ENCODE measurements at places on chromosomes 4 and X. TPM values are rescaled to one million over a fixed set of nuclear protein-coding genes. Genes with fewer than 3 reads are reported as not detected.

DNA sequence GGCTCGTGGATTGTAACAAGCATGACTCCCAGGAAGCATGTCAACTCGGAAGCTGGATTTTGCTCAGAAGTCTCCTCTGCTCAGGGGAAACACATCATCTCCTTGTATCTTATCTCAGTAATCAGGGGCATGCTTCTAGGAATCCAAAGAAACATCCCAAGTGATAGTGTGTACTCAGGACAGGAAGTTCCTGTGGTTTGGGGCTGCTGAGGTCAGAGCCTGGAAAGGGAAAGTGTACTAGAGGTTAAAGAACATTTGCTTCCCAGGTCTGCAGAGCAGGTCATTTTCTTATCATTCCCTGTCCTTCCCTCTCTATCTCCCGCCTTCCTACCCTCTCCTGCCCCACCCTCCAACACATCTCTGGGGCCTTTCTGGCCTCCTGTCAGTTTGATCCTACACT is 38.8 kb downstream of the SLC34A2 start:
- DNase-seq = no peak

TNIP3 gene
- 0.39 TPM for total RNA-seq

ATRX gene
- total RNA-seq = 95.4 TPM

OTUD6A gene
- not detected for total RNA-seq

DNA sequence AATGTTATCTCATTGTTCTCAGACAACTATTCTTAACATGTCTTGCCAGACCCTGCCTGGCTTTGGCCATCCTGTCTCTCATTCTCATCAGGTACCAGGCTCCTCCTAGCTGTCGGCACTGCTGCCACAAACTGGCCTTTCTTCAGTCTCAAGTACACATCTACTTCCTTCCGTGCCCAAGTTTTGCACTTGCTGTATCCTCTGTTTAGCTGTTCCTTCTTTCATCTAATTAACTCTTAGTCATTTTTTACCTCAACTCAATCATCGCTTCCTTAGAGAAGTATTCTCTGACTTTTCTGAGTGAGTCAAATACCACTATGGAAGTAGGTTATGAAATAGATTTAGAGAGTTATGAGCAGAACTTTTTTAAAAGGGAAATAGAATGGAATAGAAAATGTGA is 19.7 kb downstream of the CXCL3 start:
- DNase-seq = no peak

SMC1A gene
- 22.9 TPM for total RNA-seq

- DNase-seq = no peak
Measured at GRCh38 chr4:122360754-122361153, 18.1 kb upstream of the ADAD1 start.

- no peak for DNase-seq
Measured at GRCh38 chr4:25347971-25348370, 29.1 kb upstream of the ANAPC4 start.

DNA sequence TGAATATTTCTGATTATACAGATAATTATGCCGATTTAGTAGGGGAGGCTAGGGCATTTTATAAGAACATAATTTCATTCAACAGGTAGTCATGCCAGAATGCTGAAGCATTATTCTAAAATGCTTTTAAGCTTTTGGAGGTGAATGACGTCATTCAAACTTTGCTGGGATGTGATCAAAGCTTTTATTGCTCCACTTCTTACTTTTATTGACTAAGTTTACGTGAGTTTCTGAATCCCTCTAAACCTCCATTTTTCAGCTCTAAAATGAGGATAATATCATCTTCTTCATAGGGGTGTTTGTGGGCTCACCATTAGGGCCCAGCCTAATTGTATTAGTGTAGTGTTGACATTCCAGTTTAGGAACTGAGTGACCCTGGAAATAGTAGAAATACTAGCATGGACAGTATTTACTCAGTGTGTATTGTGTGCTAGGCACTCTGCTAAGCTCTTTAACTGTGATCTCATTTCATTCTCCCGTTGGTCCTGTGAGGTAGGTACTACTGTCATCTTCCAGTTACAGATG is 3.0 kb downstream of the WWC2 start:
- no peak for DNase-seq

GRCh38 chrX:64195862-64196261 is 9.6 kb downstream of the AMER1 start:
- DNase-seq = no peak

KLHL4 gene
- total RNA-seq = 13.5 TPM

XAGE3 gene
- total RNA-seq = not detected

DNA sequence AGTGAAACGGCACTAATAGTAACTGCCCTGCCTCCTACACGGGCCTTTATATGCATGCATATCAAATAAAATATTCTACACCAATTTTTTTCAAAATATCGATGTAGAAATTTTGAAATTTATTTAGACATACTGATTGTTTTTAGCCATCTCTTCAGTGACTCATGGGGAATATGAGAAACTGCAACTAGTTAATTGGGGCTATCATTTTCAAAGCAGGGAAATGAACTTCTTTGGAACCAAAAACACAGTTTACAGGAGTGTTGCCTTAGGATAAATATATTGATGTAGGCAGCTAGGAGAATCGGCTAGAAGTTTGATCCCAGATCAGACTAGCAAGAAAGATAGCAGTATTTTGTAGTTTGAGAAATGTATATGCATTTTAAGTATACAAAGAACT is 1010.8 kb upstream of the AGA start:
- no peak for DNase-seq

DNA sequence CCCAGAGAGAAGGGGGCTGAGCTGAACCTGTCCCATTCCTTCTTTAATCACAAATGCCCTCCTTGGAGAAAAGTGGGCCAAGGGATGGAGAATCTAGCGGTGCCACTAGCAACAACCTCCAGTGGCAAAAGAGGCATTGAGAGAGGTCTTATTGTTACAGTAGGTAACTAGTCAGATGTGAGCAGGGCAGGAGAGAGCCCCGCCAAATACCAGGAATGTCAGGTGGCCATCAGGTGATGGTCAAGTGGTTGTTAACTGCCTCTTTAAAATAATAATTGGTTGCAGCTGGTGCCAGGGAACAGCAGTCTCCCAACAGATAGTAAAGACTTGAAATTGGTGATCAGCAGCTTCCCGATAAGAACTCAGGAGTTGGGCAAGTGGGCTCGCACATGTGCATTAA is 116.1 kb downstream of the EVC2 start:
- DNase-seq = no peak

GABRA4 gene
- 1.3 TPM for total RNA-seq

- DNase-seq = no peak
Measured at GRCh38 chr4:107319386-107319785, 283.3 kb upstream of the DKK2 start.

DNA sequence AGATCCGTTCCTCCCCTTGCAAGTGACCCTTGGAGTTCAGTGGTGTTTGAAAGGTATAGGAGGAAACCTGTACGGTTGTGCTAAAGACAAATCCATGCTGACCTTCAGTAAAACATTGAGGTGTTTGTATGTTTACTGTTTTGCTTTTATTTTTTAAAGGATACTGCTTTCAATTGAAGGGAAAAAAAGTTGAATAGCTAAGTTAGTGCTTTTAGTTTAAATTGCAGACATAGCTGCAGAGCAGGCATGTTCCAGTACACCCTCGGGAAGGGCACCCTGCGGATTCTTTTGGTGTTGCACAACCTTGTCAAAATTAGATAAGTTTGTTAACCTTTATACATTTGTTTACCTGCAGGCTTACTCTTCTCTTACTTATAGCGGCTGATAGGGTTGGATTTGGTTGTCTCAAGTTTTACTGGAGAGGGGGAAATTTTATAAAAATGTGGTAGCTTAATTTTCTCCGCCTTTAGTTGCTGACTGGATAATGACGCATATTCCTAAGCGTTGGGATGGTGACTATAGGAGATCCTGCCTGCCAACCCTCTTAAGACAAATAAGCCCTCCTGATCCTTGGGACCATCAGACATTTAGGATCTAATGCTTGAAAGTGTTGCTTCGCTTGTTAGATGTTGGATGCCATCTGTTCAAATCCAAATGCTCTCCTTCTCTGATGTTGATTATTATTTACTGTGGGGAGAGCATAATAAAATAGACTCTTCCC is 2.0 kb downstream of the RAPGEF2 start:
- DNase-seq = peak; percentile 44

- DNase-seq = peak; percentile 16
Measured at GRCh38 chrX:39309721-39310152, 508.5 kb downstream of the MID1IP1 start.

WDR44 gene
- 18.4 TPM for total RNA-seq

GRCh38 chrX:150361777-150362351 is 1.3 kb upstream of the MAMLD1 start:
- no peak for DNase-seq

GRCh38 chr4:47128991-47129390 is 97.6 kb downstream of the GABRB1 start:
- DNase-seq = no peak

- peak; percentile 64 for DNase-seq
Measured at GRCh38 chr4:16083241-16084191, at the start of gene PROM1. PROM1 (minus strand) TSS chr4:16084023; CDS start chr4:16075906, 8,117 bp downstream.

GRCh38 chr4:142402900-142403299 is 443.2 kb downstream of the INPP4B start:
- DNase-seq = no peak

GRCh38 chrX:152428596-152428995 is 22.5 kb downstream of the GABRA3 start:
- DNase-seq = no peak

DNA sequence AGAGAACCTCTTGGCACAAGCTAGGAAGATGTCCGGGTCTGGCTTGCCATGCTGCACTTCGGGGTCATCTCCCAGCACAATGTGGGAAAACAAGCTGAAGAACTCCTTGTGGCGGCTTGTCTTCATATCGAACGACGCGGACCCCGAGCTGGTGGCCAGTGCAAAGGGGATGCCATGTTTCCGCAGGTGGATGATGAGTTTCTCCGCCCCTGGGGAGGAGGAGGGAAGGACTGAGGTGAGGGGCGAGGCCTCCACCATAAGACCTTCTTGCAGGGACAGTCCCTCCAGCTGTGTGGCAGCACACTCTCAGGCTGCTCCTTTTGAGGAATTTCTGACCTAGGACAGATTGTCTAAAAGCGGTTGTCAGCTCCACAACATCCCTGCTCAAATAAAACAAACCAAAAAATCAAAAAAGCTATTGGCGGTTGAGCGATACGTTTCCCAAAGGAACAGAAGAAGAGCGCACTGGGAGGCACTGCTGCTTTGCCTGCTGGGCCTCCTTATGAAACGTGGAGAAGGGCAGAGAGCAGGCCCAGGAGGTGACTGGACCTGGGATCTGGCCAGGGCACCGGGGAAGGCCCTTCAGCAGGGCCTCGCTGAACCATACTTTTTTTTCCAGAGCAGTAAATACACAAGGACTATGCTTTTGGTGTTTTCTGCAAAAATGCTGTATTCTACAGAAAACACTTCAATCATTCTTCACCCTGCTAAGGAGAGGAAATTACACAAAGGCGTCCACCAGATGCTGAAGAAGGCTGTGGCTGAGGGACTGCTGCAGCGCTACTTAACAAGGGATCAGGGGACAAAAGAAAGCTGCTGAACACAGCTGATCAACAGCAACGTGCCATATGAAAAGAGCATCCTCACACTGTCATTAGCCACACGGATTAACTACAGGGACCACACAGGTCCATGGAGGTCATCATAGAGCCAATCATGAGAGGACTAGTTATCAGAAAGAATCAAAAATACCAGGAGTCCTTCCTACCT is 70.0 kb upstream of the STS start:
- no peak for DNase-seq

RAB40A gene
- total RNA-seq = 1.2 TPM

SPACA5 gene
- not detected for total RNA-seq

PPARGC1A gene
- total RNA-seq = 18.9 TPM

- no peak for DNase-seq
Measured at GRCh38 chrX:120090208-120090607, 12.7 kb upstream of the RHOXF2B start.

- DNase-seq = no peak
Measured at GRCh38 chr4:61427818-61428495, 227.8 kb downstream of the ADGRL3 start.

IL1RAPL1 gene
- total RNA-seq = 24.5 TPM

All from spinal cord (tissue), 10 donors.